ENCODE measurements at places on chromosomes 12 and 14.

- DNase-seq: no peak
These were observed 55.9 kb downstream of the C12orf75 start for GRCh38 chr12:105386431-105386830.

DNA sequence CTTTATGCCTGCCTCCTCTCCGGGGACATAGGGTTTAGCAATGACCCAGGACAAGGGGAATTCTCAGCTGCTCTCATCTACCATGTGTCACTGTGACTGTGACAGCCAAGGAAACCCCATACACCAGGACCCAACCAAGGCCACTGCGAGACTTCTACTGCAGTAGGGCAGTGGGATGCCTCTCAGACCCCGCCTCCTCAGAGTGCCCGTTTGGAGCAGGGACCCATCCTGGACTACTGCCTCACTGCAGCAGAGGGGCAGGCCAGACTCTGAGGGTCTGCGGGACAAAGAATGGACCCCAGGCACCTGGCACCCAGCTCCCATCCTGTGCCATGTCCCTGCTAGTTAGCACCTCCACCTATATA, 71.3 kb upstream of the DDX11 start:
- no peak for DNase-seq

DNA sequence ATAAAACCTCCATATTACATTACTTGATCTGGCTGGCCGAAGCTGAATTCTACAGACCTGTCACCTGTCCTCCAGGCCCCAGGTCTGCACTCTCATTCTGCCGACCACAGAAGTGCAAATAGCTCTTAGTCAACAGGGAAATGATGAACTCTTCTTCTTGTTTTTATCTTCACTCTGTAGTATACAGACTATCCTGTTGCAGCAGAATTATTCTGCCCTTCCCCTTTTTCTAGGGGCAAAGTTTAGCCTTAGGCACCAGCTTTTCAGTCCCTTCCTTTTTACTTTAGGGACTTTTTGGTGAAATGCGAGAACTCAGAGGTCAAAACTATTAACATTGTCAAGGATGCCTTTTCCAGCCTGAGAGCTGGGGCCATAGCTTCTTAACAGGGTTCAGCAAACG, 229.6 kb upstream of the EGLN3 start:
- no peak for DNase-seq

DNA sequence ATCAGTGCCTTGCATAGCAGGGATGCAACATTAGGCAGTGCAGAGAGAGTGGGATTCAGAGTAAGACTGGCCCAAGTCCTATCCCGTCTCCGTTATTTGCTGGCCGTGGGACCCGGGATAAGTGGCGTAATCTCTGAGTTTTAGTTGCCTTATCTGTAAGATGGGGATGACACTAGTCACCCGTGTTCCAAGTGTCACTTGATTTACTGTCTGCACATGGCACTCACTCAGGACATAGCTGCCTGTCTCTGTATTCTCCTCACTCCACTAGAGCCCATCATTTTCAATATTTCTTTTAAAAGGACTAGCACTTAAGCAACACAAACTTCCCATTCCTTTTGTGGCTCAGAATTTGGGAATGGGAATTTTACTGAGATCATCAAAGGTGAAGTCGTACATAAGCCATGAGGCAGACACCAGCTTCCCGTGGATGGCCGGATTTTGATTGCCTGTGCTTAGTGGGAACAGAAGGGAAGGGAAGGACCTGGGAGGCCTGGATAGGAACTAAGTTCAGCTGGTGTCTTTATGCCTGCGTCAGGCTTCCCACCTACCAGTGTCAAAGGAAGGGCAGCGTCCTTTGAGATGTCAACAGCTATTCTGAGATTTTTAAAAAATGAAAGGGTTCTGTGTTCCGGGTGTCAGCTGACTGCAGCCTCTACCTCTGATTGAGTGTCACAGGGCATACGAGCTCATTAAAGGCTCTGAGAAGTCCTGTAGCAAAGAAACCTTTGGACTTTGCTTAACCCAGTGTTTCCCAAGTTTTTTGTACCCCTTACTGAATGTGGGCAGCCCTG, 361.4 kb downstream of the CACNA1C start:
- no peak for DNase-seq

DNA sequence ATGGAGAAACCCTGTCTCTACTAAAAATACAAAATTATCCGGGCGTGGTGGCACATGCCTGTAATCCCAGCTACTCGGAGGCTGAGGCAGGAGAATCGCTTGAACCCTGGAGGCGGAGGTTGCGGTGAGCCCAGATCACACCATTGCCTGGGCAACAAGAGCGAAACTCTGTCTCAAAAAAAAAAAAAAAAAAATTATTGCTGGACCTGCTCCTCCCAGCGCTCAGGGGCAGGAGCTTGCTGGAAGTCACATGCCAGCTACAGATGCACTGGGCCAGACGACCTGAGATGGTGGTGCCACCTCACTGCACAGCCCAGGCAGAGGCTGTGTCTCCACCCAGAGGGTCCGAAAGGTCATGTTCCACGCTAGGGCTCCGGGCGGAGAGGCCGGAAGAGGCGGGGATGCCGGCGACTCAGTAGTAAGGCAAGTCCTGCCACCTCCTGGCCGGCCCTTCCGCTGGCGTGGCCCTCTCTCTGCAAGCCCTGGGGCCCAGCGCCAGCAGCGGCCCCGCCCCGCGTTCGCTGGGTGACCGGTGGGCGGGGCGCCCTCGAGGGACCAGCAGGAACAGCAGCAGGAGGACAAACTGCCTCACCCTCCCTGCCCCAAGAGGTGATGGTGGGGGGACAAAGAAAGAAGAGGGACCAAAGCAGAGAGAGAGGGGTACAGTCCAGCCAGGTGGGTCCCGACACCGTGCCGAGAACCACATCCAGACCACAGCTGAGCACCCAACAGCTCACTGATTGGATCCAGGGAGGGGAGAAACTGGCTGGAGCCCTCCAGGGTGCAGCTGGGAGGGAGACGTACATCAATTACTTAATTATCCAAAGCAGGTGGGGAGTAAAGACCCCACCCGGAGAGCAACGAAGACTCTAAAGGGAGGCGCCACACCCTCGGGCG, 3.6 kb upstream of the RHOF start:
- DNase-seq: peak; percentile 72
